ENCODE measurements at places on chromosomes 4 and X.

DNA sequence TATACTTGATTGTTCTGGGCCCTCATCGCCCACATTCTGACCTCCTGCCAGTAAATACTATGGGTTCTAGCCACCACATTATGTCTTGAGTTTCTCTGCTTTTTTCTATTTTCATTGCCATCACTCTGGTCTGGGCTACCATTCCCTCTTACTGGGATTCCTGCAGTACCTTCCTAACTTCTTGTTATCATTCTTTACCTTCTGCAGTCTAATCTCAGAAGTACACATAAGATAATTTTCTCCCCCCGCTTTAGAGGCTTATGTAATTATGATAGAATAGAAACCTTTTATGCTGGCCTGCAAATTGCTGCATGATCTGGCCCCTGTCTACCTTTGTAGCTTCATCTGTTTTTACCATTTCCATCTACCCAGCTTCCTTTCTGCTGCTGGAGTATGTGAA is 19.2 kb downstream of the STIM2 start:
- DNase-seq = no peak

DNA sequence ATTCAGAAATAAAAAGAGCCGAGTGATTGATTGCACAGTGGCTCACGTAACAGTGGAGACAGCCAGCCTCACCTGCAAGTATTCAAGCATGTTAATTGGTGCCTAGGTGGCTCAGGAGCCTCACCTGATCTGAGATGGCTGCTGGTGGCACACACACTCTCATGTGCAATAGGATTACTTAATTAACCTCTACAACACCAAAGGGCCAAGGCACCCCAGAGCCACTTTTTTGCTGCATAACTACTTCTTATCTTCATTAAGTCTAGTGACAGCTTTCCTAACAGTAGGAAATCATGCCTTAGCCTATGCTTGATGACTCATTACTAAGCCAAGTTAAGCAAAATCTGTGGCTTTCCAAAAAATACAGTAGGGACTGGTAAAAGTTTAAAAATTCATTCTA is 117.3 kb upstream of the NOCT start:
- DNase-seq = no peak

DNA sequence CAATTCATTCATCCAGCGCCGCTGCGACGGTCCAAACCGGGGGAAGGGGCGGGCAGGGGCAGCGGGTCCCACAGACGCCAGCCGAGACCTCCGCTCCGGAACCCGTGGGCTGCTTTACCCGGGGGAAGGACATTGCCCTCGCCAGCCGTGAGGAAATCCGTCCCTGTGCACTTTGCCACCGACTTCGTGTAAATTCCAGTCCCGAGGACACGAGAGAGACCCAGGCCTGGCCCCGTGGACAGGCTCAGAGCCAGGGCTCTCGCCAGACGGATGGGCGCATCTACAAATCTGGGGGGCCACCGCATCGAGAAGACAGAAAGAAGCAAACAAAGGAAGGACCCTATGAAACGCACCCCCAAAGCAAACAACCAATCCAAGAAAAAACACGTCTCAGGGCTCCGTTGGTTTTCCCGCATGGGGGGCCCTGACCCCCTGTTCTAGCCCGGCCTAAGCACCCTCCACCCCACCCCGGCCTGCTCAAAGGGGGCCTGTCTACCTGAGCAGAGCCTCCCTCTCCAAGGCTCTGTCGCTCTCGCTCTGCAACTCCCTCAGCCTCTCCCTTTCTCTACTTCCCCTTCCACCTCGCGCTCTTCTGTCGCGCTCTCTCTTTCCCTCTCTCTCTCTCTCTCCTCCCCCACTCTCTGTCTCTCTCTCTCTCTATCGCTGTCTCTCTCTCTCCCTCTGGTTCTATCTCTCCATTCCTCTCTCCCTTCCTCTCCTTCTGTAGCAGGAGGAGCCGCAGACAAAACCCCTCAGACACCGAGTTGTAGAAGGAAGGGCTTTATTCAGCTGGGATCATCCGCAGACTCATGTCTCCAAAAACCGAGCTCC is 11.3 kb downstream of the FRG2 start:
- no peak for DNase-seq

DNA sequence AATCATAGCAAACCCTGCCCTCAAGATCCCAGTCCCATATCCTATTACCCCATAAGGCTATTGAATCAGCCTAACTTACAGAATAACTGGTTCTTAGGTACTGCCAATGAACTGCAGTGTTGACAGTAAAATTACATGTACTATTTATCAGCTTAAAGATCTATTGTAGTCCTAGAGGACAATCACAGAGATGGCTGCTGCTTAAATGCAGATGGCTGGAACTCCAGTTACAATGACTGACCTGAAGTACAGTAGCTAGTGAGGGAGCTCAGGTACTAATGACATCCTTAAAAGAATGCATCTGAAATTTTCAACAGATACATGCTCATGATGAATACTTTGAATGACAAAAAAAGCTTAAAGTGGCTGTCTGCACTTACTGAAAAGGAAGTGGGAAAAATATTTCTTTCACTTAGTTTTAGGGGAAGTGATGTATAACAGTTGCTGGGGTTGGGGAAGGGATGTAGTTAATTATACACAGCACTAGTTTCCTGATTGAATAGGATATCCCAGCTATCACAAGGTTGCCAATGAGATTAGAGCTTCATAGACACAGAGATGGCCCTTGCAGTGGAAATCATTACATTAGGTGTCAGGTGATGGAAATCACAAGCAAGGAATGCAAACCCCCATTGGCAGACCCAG is 42.0 kb downstream of the USP26 start:
- DNase-seq = no peak

DNA sequence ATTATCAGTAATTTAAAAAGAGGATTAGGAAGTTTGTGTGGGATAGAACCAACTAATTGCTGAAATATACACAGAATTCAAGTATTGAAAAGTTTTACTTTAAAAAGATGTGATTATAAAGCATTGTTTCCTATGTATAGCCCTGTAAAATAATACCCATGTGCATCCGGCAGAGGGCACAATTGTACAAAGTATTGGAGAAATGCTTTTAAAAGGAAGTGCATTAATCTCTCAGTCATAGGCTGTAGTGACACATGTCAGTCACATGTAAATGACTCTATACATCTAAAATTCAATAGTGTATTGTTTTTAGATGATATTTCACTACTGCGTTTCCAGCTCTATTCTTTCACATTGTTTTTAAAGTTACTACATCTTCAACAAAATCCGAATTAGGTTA is 9.7 kb upstream of the GEMIN8 start:
- no peak for DNase-seq

DNA sequence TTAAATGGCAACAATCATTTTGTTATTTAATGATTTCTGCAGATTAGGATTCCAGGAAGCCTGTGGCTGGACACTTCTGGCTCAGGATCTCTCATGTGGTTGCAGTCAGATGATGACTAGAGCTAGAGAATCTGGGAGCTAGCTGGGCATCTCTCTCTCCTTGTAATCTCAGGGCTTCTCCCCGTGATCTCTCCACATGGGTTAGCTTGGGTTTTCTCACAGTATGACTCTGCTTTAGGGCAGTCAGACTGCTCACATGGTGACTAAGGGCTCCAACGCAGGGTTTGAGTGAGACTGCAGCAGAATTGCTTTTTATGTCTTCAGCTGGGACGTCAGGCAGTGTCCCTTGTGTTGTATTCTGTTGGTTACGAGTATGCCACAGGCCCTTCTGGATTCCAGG is 361.4 kb downstream of the CBLL2 start:
- no peak for DNase-seq

DNA sequence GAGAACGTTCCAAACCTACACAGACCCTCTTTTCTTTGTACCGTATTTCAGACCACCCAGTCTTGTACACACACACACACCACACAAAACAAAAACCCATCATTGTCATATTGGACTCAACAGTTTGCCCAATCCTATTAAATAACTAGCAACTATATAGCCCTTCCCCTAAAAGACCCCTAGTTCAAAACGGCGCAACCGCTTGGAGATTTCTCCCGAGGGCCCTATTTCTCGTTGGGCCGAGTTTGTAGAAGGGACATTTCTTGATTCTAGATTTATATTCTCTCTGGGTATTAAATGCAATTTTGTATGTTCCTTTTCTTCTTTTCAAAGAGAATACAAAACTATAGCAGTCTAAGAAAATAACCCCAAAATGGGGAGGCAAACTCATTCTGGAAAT is 547 bp upstream of the PDGFRA start:
- DNase-seq = no peak

DNA sequence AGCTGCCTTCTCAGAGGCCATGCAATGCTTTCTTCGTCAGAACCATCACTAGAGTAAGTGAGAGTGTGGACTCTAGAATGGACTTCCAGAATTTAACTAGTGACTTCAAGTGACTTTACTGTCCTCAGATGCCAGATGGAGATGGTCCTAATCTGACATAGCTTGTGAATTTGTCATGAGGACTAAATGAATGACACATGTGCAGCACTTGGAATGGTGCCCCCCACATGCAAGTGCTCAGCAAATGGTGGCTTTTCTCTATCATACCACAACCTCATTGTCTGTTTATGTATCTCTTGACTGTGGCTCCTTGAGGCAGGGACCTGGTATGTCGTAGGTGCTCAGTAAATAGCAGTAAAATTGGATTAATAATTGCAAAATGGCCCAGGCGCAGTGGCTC is 91.6 kb upstream of the STX18 start:
- DNase-seq = no peak

DNA sequence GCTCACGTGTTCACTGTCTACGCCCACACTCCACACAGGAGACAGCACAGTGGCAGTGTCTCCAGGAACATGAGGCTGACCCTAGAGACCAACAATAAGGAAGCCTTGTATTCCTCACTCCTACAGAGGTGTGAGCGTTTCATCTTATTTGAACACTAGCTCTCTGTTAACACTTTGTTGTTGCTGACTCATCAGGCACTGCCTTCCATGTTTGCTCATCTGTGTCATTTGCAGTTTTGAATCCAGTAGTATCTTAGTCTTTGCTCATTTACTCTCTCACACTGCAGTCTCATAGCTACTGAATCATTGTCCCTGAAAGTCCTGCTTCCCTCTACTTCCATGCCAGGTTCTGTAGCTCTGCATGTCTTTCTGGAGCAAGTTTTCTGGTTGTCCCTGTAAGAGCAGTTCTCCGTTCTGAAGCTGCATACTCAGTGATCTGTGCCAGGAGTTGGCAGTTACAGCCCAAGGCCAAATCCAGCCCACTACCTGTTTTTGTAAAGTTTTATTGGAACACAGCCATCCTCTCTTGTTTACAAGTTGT is 80.3 kb upstream of the DCLK2 start:
- DNase-seq = peak; percentile 18

GRCh38 chr4:154528869-154529268 is 21.3 kb downstream of the PLRG1 start:
- DNase-seq = no peak

GRCh38 chr4:158681629-158682028 is 9.5 kb downstream of the ETFDH start:
- no peak for DNase-seq

- no peak for DNase-seq
Measured at GRCh38 chrX:105697984-105698781, 124.2 kb upstream of the NRK start.

GRCh38 chr4:163810755-163811154 is 316.3 kb downstream of the TMA16 start:
- DNase-seq = no peak

- DNase-seq = no peak
Measured at GRCh38 chr4:62450740-62451139, 1250.6 kb downstream of the ADGRL3 start.

- DNase-seq = no peak
Measured at GRCh38 chrX:23513121-23513520, 154.2 kb upstream of the PRDX4 start.

- DNase-seq = no peak
Measured at GRCh38 chrX:17560385-17560784, 176.9 kb upstream of the SCML1 start.

GRCh38 chrX:36575670-36576069 is 432.5 kb upstream of the FAM47C start:
- no peak for DNase-seq

- DNase-seq = no peak
Measured at GRCh38 chr4:38056011-38056685, 96.0 kb downstream of the PTTG2 start.

Measured in HCT116 (cell line).